ENCODE measurements at places on chromosomes 7 and 10.

DNA sequence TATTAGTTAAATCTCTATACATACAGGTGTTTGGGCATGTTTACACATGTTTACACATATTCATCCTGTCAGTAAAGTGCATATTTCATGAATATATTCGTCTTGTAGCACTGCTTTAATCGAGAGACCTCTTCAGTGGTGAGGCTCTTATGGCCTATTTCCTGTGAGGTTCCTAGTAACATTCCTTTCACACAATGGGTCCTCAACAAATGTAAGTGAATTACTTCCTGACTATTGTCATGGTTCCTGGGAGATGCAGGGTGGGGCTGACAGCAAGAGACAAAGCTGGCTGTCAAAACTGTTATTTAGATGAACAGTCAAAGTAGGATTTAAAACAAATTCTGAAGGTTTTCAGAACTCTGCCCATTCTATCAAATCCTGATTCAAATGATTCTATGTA, 12.4 kb upstream of the SEMA3A start:
- no peak for DNase-seq

- no peak for DNase-seq
Measured at GRCh38 chr10:59135275-59135674, 41.2 kb upstream of the PHYHIPL start.

DNA sequence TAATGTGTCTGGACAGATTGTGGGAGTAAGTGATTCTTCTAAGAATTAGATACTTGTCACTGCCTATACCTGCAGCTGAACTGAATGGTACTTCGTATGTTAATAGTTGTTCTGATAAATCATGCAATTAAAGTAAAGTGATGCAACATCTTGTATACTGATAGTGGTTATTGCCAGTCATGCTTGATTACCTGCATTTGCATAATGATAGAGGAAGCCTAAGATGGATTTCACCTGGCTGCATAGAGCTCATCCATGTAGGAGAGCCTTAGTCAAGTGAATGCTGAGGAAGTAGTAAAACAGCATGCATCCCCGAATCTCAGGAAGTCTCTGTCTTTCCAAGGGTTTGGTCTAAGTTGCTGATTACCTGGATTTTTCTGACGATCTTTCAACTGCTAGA, 64.2 kb upstream of the CAPZA2 start:
- DNase-seq, result no peak

GRCh38 chr10:65581426-65582026, 1344.3 kb upstream of the LRRTM3 start:
- DNase-seq, result no peak

DNA sequence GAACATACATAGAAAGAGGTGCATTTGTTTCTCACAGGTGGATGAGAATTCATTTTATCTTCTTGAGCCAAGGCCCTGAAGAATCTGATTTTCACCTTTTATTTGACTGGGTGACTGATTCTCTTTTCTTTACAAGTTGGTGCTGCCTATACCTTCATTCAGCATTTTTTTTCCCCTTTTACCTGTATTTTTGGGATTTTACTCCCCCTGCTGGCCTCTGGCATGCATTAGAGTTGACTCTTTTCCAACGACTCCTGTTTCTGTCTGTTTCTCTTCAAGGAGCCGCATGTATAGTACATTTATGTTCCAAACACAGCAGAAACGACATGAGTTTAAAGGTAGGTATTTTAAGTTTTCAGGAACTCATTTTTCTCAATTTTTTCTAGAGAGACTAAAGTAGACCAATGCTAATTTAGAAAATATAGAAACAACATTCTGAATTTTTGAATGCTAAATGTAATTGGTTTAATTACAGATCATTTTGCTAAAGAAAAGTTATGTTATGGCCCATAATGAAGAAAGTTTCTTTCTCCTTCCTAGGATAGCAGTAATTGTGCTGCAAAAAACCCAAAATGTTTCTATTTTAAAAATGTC, 149.8 kb upstream of the HDAC9 start:
- no peak for DNase-seq

GRCh38 chr10:23331567-23332301, 12.9 kb downstream of the C10orf67 start:
- no peak for DNase-seq

DNA sequence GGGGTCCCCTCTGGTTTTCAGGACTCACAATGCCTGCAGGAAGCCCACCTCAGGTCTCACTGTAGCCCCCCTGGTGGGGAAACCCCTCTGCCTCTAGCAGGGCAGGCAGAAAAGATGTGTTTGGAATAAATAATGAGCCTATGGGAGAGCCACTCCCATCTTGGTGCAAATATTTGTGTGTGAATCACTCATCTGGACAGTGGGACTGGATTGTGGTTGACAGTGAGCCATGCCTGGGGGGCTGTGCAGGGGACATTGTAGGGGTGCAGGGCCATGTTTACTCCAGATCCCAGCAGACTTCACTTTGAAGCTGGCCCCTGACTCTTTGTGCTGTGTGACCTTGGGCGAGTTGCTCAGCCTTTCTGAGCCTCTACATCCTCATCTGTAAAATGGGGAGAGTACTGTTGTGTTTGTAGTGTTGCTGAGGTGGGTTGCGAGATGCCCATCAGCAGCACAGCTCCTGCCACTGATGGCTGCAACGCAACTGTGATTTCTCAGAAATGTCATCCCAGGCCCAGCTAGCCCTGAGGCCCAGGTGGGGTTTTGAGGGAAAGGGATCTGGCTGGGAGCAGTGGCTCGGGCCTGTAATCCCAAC, 20.7 kb downstream of the GTF2IRD1 start:
- no peak for DNase-seq

DNA sequence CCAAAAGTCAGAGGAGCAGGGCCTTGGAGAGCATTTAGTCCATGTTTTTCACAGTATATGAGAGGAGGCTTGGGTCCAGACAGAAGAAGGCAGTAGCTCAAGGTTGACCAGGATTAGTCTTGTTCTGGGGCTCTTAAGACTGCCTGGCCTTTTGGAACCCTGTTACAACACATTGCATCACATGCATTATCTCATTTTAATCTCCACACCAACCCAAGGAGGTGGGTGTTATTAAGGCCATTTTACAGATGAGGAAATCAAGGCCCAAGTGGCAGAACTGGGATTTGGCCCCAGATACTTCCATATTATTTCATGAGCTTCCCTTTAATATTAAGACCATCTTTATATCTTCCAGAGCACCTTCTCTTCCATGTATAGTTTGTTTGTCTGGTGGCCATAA, 38.8 kb downstream of the RPS24 start:
- DNase-seq, result no peak

DNA sequence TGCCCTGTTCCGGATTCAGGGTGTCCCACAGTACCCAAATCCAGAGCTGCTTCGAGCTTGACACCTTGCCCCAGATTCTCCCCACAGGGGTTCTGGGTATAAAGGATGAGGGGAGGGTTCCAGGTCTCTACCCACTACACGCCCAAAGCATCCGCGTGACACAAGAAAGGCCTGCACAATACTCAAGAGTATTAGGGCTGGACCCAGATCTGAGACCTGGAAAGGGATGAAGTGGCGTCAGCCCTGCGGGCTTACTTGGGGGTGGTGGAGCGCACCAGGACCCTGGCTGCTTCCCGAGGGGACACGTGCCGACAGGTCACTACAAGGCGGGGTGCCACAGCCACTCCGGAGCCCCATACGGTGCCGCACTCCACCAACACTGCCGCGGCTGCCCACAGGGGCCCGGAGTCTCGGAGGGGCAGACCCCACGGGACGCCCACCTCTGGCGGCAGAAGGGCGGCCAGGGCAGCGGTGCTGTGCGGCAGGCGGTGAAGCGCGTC, 1.3 kb downstream of the TYSND1 start:
- no peak for DNase-seq

GRCh38 chr7:21719846-21720245, 177.0 kb downstream of the DNAH11 start:
- no peak for DNase-seq

- no peak for DNase-seq
Measured at GRCh38 chr10:7184660-7185366, 226.0 kb downstream of the SFMBT2 start.

- DNase-seq, result no peak
Measured at GRCh38 chr7:42832667-42833066, 79.2 kb downstream of the C7orf25 start.

GRCh38 chr7:17696422-17696821, 243.9 kb downstream of the SNX13 start:
- no peak for DNase-seq

DNA sequence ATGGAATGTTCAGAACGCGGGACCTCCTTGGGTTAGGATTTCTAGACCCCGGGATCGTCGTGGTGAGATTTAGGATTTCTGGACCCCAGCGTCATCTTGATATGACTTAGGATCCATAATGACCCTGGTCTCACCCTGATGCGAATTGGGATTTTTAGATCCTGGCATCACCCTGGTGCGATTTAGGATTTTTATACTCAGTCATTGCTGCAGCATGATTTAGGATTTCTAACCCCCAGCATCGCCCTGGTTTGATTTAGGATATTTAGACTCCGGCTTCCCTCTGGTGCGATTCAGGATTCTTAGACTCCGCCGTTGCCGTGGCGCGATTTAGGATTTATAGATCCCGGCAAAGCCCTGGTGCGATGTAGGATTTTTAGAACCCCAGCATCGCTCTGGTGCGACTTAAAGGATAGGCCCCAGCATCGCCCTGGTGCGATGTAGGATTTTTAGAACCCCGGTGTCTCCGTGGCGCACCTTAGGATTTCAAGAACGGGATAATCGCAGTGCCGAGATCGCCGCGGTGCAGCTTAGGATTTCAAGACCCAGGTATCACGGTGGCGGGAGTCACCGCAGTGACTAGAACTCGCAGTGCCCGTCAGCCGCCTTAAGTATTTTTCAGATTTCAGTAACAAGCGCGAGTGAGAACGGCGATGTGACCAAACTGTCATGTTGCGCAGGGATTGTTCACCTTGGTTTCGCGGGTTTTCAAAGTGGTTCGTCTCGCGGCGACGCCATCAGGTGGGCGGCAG, 814 bp downstream of the MEST start:
- no peak for DNase-seq

- no peak for DNase-seq
Measured at GRCh38 chr7:159010411-159010810, 134.3 kb downstream of the VIPR2 start.

- no peak for DNase-seq
Measured at GRCh38 chr7:22666732-22667131, 60.3 kb upstream of the IL6 start.

DNA sequence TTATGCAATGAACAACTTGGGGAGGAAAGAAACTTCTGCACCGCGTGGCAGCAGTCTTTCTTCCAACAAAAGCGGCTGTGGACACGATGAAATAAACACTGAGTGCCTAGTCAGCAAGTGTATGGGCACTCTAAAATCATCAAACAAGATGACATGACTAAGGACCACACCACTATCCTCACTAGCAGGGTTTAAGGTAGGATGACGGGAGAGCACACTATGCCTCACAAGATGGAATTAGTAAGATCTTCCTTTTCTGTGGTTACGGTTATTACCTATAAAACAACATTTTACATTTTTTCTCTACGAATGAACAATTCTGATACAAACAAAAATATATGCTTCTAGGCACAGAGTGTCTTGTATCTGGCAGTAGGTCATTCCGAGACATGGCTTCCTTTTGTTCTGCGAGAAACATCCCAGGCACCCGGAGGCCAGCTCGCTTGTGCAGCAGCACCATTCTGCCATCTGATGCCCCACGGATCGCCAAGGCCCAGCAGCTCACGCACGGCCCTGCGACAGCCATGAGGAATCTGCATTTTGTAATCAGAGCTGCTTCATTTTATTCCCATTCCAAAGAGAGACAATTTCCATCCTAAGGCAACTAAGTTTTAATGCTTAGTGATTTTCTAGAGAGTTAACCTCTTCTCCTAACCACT, 54.1 kb upstream of the NCAPG2 start:
- no peak for DNase-seq

DNA sequence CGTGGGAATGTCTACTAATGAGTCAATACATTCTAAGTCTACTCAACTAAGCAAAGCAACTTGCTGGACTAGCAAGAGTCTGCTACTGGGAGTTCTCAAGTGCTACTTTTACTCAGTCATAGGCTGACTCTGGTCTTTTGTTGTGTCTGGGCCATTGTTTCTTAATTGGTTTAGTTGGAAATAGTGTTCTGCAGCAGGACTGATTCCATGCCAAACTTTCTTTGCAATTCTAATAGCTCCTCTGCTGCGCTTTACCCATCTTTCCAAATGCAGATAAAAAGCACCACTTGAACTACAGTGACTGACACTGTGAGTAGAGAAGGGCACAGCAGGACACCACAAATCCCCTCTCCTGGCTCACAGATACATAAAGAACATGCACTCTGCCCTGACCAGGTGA, 125.7 kb downstream of the CD36 start:
- DNase-seq, result no peak

GRCh38 chr10:43610636-43611035, 4.4 kb downstream of the ZNF485 start:
- DNase-seq, result no peak

- no peak for DNase-seq
Measured at GRCh38 chr7:116195451-116195850, 14.9 kb upstream of the TES start.

- DNase-seq, result no peak
Measured at GRCh38 chr10:103568505-103568904, 75.0 kb downstream of the NEURL1 start.

DNA sequence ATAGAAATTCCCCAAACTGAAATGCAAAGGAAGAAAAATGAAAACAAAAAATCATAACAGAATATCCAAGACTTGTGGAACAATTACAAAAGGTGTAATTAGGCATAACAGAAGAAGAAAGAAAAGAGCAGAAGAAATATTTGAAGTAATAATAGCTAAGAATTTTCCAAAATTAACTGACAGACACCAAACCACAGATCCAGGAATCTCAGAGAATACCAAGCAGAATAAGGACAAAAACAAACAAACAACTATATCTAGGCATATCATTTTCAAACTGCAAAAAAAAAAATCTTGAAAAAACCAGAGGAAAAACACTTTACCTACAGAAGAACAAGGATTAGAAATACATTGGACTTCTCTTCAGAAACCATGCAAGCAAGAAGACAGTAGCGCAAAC, 25.5 kb downstream of the CFAP70 start:
- no peak for DNase-seq

DNA sequence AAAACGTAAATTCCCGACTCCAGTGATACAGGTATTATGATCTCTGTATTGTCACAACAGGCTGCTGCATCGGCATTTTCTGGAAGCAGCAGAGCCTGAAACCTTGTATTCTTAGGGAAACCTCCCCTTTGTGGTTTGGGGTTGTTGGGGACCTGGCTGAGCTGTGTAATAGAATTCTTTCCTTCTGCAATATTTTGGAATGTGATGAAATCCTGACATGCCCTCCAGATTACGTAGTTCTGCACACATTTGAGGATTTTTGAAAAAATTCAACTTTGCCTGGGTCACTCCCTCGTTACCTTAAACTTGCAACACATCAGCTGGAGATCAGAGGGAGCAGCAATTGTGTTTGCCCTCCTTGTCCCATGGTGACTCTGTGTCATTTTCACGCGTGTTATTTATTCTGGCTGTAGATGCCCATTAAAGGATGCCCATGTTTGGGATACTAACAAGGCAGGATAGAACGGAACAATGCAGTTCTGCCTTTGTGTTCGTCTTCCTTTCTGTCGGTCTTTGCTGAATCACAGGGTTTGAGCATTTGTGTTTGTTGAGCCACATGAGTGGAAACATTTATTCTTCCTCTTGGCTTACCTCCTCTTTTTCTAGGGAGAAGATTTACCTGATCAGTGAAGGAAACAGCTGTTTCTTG, 181.7 kb downstream of the TCF7L2 start:
- DNase-seq, result no peak

Measured in activated CD4-positive, CD25-positive, alpha-beta regulatory T cell (primary cell).